Left renal cortex interstitium (tissue), 4 donors: ENCODE measurements at places on chromosomes 16 and 17. TPM values are rescaled to one million over a fixed set of nuclear protein-coding genes. Genes with fewer than 3 reads are reported as not detected.

DNA sequence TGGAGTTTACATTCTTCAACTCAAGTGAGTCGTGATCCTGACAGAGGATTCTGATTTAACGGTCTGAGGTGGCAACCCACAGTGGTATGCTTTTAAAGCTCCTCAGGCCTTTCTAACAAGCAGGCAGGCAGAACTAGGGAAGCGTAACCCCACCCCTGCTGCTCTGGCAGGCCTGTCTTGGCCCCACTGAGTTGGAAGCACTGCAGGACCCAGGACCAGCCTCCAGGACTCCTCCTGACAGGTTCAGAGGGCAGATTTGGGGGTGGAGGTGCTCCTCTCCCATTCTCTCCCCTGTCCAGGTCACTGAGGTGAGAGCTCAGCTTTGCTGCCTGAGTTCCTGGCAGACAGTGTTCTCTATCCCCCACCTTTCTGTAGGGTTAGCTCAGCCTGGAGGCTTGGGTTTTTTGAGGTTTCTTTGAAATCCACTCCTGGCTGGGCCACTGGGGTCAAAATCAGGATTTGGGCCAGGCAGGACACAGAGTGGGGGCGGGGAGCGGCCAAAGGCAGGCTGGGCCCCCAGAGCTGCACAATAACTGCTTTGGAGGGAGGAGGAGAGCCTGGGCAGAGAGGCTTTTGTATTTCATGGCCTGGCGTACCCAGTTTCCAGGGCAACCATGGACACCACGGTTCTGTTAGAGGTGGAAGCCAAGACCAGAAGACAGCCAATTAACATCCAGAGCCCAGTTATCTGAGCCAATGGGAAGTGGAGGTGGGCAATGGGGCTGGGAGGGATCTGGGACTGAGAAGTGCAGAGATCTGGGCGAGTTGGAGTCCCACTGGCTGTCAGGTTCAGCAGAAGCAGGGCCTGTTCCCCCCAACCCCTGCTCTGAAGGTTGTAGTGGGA lies 9.5 kb downstream of the MRPL27 start:
- DNase-seq: no peak

DNA sequence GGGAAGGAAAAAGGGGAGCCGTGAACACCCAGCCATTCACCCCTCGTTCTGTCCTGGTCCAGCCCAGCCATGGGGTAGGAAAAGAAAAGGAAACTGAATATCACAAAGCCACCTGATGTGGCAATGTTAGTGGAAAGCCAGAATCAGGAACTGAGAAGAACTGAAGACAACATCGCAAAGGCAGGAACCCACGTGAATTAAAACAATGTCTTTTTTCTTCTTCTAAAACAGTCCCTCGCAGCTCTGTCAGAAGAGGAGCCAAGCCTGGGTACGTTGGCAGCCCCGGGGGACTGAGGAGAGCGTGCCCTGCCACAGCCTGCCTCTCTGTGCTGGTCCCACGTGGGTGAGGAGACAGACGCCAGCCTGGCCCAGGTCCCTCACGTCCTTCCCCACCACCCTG lies 55.0 kb downstream of the ZNF423 start:
- DNase-seq: no peak

GRCh38 chr17:45905814-45906213 lies 11.5 kb downstream of the MAPT start:
- no peak for DNase-seq

DNA sequence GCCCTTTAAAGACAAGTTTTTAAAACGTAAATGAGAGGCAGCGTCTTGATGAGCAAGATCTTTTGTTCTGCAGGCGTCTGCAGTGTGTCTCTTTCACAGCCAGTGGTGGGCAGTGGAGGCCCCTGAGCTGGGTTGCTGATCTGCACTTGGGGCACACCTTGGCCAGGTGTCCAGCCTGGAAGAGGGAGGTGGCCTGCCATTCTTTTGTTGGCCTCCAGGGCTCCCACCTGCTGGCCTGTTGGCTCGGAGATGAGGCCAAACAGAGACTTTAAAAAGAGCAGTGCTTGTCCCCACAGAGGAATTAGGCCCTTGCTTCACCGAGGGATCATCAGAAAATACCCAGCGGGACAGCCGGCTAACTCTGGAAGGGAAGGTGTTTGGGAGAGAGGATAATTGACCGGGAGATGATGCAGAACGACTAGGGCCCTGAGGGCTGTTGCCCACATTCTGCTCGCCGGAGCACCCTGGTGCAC lies 145.9 kb upstream of the PLCG2 start:
- no peak for DNase-seq

GRCh38 chr17:43356450-43356849 lies 42.3 kb upstream of the ARL4D start:
- no peak for DNase-seq

The GRAPL gene
- polyA plus RNA-seq: 1.8 TPM
